ENCODE measurements at places on chromosomes 16 and 17.

GRCh38 chr16:20441191-20441590 lies 10.1 kb upstream of the ACSM2A start:
- DNase-seq, result no peak

GRCh38 chr17:36470499-36470898 lies 16.0 kb upstream of the ZNHIT3 start:
- DNase-seq, result no peak

DNA sequence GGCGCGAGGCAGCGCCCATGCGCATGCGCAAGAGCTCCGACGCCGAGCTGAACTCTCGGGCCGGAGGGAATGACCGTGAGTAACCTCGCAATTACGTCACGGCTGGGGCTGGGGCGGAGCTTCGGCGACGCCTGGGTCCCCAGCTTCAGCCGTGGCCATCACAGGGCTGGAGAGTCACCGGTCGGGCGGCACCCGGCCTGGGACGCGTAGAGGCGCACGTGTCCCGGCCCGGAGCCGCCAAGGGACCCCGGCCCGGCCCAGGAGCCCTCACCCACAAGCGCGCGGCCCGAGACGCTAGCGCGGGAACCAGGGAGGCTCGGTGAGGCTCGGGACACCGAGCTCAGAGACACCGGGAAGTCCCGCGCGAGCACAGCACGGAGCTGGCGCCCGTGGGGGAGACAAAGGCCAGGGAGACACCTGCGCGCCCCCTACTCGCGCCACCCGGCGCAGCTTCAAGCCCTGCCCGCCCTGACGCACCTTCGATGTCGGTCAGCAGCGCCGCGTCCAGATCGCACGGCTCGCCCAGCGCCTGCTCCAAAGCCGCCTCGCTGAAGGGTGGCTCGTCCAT lies 452 bp downstream of the SREBF1 start:
- peak; percentile 99 for DNase-seq

- DNase-seq, result no peak
These were observed 82.1 kb downstream of the GAS7 start for GRCh38 chr17:10116267-10116666.

Measured in CD14-positive monocyte (primary cell).